ENCODE measurements at places on chromosomes 7 and 10.

- no peak for DNase-seq
Observed at GRCh38 chr7:44390701-44391100, 65.3 kb upstream of the CAMK2B start.

DNA sequence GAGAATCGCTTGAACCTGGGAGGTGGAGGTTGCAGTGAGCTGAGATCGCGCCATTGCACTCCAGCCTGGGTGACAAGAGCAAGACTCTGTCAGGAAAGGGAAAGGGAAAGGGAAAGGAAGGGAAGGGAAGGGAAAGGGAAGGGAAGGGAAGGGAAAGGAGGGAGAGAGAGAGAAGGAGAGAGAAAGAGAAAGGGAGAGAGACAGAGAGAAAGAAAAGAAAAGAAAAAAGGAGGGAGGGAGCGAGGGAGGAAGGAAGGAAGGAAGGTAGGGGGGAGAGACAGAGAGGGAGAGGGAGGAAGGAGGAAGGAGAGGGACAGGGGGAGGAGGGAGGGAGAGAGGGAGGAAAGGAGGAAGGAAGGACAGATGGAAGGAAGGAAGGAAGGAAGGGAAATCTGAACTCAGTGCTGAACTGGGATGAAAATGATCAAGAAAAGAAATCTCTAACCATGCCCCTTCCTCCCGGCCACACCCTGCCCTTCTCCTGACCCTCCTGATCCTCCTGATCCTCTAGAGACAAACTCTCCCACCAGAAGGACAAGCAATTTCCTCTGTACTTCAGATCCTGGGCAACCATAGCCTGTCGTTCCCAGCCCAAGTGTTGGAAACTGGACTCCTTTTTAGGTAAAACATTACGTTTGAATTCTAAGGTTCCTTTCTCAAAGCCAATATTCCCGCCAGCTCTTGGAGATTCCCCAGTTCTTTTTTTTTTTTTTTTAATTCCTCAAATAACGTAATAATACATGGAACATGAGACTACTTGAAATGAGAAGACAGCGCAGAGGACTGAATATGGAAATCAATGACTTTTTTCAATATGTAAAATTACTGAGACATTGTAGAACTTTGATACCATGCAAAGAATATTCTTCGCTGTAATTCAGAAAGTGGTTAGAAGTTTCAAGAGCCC lies 32.1 kb downstream of the NMT2 start:
- DNase-seq, result no peak

GRCh38 chr7:140390466-140391190 lies 7.7 kb downstream of the SLC37A3 start:
- no peak for DNase-seq

GRCh38 chr10:11899067-11899876 lies 76.1 kb downstream of the PROSER2 start:
- DNase-seq, result no peak

GRCh38 chr10:37794305-37794976 lies 63.0 kb downstream of the ZNF248 start:
- DNase-seq, result no peak
